ENCODE measurements at places on chromosomes 1 and 21.
A peak's percentile ranks its signal among the peaks of the same experiment; 100 is the strongest.

DNA sequence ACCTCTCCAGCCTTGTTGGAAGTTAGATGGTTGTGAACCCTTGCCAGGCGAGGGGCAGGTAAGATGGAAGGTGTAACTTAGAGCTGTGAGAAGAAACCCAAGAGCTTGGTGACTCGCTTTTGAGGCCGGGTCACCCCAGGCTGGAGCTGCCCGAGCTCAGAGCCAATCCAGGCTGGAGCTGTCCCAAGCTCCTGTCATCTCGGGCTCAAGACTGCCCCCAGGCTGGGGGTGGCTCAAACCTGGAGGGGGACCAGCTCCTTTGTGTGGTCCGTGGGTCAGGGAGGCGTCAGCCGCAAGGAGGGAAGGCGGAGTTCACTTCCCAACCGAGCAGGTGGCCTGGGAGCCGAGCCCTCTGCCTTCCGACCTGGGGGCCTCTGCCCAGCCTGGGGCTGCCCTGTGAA, 2.0 kb downstream of the HUNK start:
- no peak for DNase-seq

GRCh38 chr1:118988186-118989005, at the start of gene TBX15:
Gene TBX15 (minus strand): TSS chr1:118988343. CDS start chr1:118987795, 548 bp downstream.
- no peak for DNase-seq

GRCh38 chr1:81174811-81175476, 625.8 kb upstream of the ADGRL2 start:
- no peak for DNase-seq

GRCh38 chr1:172843444-172843843, 184.5 kb downstream of the FASLG start:
- no peak for DNase-seq

DNA sequence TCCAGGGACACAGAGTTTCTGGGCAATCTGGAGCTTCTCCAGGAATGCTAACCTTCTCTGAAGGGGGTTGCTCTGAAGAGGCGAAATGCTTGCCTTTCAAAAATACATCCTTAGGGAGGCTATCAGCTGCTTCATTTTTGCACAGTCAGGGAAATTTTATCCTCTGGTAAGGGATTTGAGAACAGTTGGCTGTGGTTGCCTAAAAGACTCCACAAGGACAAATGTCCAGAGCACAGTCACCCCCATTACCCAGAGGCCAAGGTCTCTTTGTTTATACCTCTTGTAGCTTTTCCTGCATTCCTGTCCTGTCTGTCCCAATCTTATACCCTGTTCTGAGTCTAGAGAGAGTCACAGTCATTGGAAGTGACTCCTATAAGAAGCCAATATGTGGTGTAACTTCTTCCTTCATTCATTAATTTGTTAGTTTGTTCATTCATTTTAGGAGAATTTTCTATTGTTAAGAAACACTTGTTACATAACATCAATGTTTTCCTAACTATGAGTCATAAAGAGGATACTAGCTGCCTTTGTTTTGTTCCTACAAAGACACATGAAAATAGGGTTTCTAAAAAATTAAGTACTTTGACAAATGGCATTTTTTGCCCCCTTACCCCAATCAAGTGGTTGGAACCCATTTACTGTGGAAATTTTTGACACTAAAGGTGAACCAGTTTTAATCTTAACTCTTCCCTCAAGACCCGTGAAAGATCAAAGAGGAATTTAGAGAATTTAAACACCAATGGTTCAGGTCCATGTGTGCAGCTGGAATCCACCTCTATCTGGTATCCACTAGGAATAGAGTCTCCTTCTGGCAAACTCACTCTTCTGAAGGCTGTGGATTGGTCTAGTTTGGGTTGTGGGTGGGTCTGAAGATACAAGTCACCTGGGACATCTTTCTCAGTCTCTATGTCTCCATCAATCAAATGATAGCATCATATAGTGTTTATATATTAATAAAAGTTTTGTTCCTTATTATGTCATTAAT, 47.1 kb downstream of the GPR88 start:
- no peak for DNase-seq

GRCh38 chr21:42254651-42255601, 36.0 kb downstream of the ABCG1 start:
- DNase-seq: no peak

GRCh38 chr21:45535341-45536081, 6.7 kb downstream of the SLC19A1 start:
- no peak for DNase-seq

GRCh38 chr1:92832537-92833114, 786 bp downstream of the RPL5 start:
- no peak for DNase-seq

DNA sequence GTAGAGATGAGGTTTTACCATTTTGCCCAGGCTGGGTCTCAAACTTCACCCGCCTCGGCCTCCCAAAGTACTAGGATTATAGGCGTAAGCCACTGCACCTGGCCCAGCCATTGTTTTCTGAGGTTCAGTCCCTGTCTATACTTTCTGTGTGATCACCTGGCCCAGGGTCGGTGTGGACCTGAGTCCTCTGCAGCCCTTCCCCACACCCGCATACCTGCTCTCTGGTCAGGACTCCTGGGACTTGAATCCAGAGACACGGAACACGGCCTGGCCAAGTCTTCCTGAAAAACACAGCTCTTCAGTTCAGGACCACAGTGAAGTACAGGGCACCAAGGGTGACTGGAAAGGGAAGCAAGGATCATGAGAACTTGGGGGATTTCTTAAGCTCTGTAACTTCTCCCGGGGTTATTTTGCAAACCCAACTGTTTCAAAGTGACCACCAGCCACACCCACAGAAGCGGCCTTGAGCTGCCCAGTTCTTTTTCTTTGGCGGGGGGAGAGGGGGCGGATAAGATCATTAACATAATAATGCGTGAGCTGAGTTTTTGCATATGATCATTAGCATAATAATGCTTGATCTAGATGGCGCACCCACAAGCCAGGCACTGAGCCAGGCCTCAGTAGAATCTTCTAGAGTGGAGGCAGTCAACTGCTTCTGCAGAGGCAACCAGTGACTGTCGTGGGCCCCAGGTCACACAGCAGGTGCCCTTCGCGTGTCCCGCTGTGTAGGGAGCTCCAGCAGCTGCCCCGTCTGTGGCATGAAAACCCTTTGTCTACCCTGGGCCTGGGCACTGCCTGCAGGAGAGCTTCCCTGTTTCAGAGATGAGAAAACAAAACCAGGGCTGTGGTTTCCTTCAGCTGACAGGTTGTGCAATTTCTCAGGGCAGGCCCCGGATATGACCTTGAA, 1.7 kb upstream of the NADK start:
- DNase-seq: no peak

DNA sequence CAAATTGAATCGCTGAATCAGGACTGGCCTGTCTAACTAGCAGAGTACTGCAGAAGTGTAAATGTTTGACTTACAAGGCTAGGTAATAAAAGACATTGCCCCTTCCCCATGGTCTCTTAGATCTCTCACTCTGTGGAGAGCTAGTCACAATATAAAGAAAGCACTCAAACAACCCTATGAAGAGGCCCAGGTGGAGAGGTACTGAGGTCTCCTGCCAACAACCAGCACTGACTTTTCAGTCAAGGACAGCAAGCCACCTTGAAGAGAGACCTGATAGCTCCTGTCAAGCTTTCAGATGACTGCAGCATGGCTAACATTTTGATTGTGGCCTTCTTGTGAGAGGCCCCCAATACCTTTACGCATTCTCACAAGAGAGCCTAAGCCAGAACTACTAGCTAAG, 18.5 kb downstream of the HFM1 start:
- no peak for DNase-seq

DNA sequence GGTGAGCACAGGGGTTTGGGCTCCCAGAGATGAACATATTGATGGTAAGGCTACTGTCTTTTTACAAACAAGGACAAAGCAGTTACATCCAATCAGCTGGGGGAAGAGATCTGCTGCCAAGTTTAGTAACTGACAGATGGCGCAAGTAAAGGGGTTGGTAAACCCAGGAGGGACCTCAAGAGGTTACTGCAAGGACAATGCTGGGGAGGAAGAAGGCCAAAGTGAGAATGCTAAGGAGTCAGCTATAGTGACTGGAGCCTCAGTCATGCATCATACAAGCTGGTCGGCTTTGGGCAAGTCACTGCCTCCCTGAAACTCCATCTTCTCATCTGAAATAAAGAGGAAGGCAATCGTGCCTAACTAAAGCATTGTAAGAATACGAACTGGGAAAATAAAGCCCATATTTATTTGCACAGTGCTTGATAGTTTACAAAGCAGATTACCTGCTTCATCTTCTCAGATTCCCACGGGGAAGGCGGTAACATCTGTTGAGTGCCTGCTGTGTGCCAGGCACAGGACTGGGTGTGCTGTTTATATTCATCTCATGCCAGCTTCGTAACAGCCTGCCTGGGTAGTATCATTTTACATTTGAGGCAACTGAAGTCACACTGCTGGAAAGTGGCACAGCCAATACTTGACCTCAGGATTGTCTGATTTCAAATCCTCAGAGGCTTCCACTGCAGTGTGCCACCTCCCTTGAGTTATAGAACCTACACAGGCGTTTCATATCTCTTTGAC, 114.8 kb downstream of the BEND5 start:
- DNase-seq: no peak

DNA sequence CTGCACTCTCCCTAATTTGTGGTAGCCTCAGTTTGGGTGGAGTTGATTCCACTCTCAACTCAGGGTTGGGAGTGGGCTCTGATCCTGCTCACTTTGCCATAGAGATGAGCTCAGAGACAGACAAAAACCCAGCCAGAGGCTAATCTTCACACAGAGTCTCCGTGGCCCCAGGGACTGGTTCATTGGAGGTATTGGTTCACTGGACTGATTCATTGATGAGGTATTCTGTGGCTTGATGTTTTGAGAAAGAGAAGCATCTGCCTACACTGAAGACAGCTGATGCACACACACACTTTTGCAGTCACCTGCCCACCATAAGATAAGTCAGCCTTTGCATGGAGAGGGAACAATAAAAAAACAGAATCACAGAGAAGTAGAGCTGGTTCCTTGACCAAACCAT, 183.8 kb downstream of the AJAP1 start:
- no peak for DNase-seq

GRCh38 chr1:74790453-74790852, 57.5 kb downstream of the TYW3 start:
- DNase-seq: no peak

DNA sequence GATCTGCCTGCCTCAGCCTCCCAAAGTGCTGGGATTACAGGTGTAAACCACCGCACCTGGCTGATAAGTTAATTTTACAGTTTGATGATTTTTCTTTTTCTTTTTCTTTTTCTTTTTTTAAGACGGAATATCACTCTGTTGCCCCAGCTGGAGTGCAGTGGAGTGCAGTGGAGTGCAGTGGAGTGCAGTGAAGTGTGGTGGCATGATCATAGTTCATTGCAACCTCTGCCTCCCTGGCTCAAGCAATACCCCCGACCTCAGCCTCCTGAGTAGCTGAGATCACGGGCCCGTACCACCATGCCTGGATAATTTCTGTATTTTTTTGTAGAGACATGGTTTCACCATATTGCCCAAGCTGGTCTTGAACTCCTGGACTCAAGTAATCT, 84.4 kb upstream of the CXADR start:
- DNase-seq: no peak

DNA sequence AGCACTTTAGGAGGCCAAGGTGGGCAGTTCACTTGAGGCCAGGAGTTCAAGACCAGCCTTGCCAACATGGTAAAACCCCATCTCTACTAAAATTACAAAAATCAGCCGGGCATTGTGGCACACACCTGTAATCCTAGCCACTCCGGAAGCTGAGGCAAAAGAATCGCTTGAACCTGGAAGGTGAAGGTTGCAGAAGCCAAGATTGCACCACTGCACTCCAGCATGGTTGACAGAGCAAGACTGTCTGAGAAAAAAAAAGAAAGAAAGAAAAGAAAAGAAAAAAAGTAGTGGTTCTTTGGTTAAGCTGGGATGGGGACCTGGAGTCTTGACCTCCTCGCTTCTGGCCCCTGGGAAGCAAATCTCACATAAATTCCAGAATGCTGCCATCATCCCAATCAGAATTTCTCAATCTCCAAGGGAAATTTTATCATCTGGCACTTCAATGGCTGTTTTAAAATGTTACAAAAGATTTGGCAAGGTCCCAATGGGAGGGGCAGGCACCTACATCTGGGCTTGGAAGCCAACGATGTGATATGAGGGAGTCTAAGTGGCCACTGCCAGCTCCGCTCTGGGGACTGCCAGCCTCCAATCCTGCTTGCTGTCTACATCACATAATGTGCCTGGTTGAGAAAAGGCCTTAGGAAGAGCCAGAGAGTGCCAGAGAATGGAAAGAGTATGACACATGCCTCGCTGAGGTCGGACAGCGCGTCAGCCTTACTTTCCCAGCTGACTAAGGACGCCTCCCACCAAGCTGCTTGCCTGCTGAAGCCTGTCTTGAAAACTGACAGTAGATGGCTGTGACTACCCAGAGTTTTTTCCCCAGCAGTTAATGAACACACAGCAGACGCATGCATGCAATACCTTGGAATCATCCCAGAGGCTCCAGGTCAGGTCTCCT, 42.1 kb upstream of the SRP9 start:
- peak; percentile 65 for DNase-seq

- no peak for DNase-seq
These were observed 67.0 kb downstream of the CHD5 start for GRCh38 chr1:6113116-6113515.

DNA sequence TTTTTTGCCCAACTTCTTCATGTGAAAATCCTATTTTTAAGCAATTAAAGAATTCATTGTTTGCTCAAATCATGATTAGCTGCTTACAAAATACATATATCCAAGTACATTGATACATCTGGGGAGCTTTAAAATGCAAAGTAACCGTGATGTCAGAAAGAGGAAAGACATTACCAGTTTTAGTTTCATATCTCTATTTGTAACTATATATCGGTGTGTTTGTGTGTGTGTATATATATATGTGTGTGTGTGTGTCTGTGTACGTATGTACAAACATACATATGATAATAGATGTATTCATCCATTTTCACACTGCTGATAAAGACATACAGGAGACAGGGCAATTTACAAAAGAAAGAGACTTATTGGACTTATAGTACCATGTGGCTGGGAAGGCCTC, 310.1 kb downstream of the DPYD start:
- no peak for DNase-seq

DNA sequence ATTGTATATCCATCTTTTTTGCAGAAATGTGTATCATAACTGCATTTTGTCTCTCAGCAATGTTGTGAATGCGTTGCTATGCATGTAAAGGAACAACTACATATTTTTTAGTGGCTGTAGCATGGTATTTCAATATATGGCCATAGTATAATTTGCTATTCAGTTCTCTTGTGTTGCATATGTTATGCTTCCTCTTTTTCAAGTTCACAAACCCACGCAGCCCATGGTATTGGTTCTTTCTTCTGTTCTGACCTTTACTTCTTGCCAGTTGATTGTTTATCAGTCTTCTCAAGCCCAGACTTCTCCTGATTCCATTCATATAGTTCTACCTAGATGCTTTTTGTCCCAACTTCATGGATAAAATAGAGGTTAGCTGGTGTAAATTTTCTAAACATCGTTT, 6.1 kb downstream of the SLC22A15 start:
- no peak for DNase-seq

DNA sequence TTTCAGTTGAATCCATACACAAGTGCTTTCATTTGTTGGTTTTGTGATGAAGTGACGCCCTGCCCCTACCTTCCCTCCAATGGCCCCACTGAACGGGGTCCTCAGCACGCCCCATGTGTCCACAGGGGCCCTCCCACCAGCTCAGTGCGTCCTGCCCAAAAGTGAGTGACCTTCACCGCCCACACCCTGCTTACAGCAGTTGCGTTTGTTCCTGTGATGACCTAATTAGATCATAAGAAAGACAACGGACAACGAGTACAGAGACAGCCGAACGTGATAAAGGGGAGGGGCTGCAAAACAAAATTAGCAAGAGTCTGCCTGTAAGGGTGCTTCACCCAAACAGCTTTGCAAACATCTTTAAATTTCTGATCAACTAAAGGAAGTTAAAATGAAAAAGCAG, 38.2 kb upstream of the RIPK4 start:
- no peak for DNase-seq

Data from renal pelvis (tissue), 12 donors.